ENCODE measurements at places on chromosomes 12 and 14.

DNA sequence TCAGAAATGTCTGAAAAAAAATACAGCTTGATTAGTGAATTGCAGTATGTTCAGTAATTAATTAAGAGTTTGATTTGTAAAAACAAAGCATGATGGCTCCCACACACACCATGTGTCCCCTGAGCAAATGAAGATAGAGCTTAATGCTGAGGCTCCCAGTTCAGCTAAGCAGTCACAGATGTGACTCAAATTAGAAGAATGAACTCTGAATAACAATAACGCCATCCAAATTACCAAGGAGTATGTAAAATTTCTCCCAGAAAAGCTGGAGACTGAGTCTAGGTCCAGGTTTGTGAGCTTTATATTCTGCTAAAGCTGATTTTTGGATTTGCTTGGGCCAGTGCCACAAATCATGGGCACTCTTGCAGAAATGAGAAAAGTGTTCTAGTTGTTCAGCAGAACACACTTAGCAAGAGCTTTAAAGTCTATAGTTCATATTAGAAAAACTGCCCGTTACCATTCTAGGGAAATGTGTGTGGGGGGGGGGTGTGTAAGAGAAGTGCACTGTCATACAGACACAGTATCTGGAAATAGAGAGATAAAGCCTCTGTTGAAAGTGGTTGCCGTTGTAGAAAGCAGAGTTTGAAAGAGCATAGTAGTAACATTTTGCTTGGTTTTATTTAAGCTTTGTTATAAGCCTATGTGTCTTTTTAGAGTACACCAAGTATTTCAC lies 253.1 kb downstream of the BCAT1 start:
- no peak for DNase-seq

DNA sequence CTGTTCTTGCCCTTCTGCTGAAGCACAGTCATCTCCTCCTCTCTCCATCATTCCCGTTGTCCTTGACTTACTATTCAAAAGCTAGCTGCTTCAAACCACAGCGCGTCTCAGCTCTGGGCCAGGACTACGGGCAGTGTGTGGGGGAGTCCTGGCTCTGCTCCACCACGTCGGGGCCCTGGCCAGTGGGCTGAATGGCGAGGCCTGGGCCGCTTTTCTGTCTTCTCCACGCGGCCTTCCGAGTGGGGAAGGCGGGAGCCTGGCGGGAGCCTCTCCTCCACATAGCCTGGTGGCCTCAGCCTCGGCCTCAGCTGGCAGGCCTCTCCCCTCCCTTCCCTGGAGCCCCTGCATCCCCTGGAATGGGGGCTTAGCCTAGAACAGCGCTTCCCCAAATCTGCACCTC lies 16.5 kb downstream of the ANKRD9 start:
- DNase-seq, result no peak

GRCh38 chr12:79298506-79298905 lies 392.3 kb downstream of the PAWR start:
- DNase-seq, result no peak

GRCh38 chr12:21934173-21934572 lies 7.1 kb downstream of the ABCC9 start:
- DNase-seq, result no peak

- no peak for DNase-seq
Observed at GRCh38 chr12:82434392-82434911, 76.1 kb downstream of the METTL25 start.

DNA sequence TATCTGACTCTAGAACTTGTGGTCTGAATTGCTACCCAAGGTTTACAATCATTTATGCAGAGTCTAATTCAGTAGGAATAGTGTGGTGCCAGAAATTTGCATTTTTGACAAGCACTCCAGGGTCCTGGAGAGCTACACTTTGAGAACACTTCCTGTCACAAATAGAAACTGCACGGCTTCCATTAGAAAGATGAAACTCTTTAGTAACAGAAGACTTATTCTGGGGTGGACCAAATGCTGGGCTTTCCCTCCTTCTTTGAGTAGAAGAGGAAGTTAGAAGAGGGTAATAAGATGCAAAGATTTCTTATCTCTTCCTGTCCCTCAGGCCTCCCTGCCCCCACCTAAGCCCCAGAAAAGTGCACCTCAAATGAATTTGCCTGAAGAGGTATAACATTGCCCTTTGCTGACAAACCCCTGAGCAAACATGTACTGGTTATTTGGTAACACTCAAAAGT lies 28.4 kb downstream of the DGLUCY start:
- DNase-seq, result no peak

DNA sequence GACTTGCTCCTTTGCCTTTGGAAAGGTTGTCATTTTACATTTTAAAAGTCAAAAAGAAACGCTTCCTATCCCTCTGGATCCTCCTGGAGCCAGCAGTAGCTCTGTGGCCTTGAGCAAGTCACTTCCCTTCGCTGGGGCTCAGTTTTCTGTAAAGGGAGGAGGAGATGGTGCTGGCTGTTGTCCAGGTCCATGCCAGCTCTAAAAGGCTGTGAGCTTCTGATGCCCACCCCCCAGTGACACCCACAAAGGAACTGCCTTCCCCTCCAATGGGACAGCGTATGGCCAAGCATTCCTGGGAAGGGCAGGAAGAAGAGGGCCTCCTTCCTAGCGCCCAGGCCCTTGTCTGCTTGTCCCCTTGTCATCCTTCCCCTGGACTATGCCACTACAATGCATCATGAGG lies 81.5 kb downstream of the NTF3 start:
- DNase-seq, result no peak

GRCh38 chr12:24173067-24173466 lies 223.6 kb upstream of the SOX5 start:
- DNase-seq, result no peak

DNA sequence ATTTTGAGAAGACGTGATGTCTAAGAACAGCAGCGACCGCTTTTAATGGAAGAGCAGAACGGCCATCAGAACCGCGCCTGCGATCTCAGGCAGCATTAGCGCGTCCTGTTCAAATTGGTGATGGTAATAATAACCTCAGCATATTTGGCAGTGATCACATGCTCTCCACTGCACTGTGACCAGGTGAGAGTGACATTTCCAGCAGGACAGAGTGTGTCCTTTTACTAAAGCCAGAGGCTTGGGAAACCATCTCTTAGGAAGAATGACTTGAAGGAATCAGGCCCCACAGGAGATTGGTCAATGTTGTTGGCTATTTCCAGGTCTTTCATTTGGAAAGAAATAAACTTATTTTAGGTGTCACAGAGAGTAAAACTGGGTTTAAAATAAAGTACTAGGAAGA lies 51.4 kb upstream of the FBXO21 start:
- DNase-seq, result no peak

GRCh38 chr14:98172243-98172778 lies 1099.7 kb downstream of the BCL11B start:
- DNase-seq, result no peak

DNA sequence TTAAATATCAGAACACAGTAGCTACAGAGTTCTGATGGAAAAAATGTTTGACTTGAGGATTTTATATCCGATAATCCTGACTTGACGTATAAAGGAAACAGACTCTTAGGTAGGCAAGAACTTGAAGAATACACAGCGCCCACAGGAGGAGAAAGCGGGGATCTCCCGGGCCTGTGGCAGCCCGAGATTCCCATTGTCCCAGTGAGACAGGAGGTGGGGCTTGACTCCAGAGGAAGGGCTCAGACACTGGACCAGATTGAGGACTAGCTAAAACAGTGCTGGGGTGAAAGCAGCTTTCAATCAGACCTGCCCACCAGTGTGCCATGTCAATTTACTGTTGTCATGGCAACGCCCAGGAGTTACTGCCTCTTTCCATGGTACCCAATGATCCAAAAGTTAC lies 51.1 kb upstream of the C14orf180 start:
- no peak for DNase-seq

DNA sequence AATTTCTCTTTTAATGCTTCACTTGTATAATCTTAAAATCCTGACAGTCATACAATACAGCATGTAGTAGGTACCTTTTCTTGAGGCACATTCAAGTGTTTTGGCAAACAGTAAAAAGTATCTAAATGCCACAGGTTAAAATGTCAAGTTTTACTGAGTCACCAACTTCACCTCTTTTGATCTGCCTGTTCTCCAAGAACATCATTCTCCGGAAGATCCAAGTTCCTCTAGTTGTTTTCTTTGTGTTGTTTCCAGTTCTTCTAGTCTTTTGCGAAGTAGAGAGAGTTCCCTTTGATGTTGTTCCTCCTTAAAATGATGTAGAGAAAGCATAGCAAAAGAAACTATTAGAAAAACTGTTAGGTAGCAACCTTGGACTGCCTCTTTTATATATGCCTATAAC lies 151.1 kb downstream of the CEP83 start:
- DNase-seq, result no peak

DNA sequence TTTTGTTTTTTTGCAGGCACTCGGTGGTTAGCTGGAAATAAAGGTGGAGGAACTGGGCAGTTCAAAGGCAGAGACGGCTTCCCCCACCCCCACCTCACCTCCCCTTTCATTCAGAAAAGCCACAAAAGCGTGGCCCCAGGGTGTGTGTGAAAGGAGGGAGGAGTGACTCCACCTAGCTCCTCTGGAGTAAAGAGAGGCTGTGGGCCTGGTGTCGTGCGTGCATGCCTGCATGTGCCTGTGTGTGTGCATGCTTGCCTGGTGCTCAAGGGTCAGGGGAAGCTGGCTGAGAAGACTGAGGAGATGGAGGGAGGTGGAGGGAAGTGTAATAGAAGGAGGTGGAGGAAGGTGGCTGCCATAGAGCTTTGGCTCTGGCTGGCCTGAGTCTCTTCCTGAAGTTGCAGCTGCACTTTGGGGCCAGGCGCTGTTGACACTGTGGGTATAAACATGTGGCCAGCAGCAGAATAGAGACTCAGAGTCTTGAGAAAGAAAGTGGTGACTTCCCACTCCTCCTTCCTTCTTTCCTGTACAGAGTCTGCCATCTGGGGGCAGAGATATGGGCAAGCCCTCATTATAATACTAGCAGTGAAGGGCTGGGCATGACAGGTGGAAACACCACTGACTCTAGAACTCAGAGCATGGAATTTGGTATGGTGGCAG lies 36.9 kb upstream of the SINHCAF start:
- DNase-seq, result peak; percentile 54

DNA sequence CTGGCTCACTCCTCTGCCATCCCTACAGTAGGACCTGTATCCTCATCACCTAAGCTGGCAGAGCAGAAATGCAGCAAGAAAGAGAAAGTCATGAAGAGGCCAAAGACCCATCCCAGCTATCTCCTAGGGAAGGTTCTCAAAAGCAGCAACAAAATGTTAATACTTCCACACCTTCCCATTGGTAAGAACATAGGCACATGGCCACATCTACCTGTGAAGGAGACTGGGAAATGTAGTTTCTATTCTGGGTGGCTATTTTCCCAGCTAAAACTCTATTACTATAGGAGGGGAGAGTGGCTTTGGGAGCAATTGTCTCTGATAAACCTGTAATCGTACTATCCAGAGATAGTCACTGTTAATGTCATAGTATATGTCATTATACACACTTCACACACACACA lies 13.7 kb upstream of the EIF2B2 start:
- no peak for DNase-seq

DNA sequence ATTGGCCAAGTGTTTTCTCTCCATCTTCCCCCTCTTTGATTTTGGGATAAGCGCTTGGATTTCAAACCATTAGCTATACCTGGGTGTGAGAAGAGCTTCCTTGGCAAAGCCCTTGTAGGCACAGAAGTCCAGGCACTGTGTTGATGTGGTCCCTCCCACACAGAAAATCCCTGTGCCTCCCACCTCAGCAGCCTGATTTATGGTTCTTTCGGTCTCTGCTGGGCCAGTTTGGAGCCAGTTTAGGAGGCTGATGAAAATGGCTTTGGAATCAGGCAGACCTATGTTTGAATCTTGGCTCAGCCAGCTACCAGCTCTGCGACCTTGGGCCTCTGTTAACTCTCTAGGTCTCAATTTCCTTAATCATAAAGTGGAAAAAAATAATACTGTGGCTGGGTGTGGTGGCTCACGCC lies 9.6 kb upstream of the IFT81 start:
- no peak for DNase-seq

- no peak for DNase-seq
Observed at GRCh38 chr12:121116318-121117225, 16.1 kb upstream of the P2RX7 start.

DNA sequence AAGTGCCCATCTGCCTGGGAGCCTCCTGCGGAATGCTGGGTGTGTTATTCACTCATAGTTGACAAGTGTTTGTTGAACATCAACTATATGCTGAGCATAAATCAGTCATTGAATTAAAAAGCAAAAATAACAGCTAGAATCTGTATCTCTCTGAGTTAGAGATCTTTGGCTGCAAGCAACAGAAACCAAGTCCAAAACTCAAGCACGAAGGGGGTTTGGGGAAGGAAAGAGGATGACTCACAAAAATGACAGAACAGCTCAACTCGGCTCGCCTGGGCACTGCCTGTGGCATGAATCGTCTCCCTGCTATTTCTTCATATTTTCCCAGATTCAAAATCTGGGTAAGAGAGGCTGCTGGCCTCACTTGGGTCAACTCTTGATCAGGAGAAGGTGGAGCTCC lies 72.6 kb upstream of the NCOR2 start:
- no peak for DNase-seq

DNA sequence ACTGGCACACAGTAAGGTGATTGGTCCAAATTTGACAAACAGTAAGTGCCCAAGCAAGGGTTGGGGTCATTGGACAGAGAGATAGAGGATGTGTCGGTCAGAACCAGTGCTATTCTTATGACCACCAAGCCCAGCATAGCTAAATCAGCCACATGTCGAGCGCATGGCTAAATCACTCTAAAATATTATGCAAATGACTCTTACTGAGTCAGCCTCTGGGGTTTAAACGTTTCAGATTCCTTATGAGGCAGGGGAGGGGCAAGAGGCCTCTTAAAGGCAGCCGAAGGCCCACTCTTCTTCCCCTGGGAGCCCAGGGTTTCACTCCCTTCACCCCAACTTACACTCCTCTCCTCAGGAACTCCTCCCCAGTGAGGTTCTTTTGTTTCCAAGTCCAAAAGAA lies 603 bp upstream of the ENDOU start:
- no peak for DNase-seq

- no peak for DNase-seq
Observed at GRCh38 chr12:121059031-121059898, 20.2 kb upstream of the OASL start.

GRCh38 chr12:115597157-115597712 lies 680.3 kb downstream of the MED13L start:
- DNase-seq, result no peak

- no peak for DNase-seq
Observed at GRCh38 chr12:32877601-32878459, 18.7 kb downstream of the PKP2 start.

GRCh38 chr12:113248051-113248825 lies 27.0 kb downstream of the TPCN1 start:
- no peak for DNase-seq

DNA sequence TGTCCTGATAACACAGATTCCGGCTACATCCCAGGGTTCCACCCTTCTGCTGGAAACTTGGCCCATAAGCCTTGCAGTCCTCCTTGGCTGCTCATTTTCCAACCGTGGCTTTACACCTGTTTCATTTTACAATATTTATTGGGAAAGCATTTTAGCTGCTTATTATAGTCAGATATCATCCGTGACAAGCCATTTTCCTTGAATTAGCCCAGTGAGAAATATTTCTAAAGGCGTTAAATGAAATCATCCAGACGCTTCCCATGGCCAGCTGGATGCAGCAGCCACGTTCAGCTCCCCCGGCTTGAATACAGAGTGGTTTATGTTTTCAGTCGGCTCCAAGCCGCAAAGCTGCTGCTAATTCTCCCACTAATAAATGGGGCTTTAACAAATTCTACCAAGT lies 245.0 kb upstream of the PELI2 start:
- no peak for DNase-seq
